HTR-8/SVneo (cell line): ENCODE measurements at places on chromosomes 5 and 9.
A peak's percentile ranks its signal among the peaks of the same experiment; 100 is the strongest.

- DNase-seq: peak; percentile 28
Observed at GRCh38 chr5:79436224-79436623, 77.7 kb downstream of the HOMER1 start.

DNA sequence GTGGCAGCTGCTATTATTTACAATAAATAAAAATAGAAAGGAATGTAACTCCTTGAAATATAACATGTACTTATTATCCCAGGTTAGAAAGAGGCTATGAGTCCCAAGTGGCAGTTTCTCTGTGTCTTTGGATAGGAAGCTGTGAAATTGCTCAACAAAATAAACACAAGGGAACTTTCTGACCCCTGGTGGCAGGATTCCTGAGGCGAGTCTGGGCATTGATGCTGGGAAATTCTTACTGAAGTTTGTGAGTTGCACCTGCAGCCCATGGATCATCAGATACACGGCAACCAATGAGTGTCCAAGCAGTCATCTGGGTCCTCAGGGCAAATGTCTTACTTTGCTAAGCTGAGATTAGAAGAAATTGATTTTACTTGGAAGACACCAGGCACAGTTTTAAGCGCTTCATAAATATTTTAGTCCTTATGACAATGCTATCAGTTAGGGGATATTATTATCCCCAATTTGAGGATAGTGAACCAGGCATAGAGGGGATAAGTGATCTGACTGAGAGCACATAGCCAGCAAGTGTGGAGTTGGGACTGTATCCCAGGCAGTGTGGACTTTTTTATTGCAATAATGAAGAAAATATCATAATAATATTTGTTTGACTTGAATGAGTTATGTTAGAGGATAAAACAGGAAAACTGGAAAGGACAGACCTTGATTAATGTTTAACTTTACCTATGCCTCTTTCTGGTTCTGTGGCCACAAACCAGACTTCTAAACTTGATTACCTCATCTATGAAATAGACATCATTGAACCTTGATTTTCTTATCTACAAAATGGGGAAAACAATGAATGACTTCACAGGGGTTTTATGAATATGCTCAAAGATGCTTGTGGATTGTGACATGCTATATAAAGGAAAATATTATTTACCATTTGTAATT, 265.5 kb upstream of the ADAMTSL1 start:
- peak; percentile 17 for DNase-seq

DNA sequence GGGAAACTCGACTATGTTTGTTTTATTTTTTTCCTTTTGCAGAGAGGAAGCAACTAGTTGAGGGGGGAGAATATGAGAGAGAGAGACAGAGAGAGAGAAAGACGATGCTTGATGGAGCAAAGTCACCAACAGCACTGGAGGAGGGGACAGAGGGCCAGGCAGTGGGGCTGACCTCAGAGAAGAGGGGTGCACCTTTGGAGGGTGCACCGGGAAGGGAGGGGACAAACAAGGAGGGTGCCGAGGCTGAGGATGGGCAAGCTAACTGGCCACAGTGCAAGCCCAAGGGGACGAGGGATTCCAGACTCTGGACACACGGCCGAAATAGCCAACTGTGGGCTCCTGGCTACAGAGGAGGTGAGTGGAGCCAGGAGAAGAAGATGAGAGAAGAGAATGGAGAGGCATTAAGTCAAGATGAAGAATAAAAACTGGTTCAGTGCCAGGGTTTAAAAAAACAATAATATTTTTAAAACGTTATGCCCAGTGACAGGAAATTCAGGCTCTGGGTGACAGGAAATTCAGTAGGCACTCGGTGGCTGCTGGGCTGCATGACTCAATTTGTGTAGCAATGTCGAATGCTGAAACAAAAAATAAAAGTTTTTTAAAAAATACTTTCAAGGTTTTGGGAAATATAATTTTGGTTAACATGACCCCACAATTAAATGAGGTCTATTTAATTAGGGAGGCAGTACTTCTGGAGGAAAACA, 13.3 kb upstream of the GLRX start:
- no peak for DNase-seq

- DNase-seq: no peak
Observed at GRCh38 chr5:129110742-129111141, 16.2 kb downstream of the ISOC1 start.

DNA sequence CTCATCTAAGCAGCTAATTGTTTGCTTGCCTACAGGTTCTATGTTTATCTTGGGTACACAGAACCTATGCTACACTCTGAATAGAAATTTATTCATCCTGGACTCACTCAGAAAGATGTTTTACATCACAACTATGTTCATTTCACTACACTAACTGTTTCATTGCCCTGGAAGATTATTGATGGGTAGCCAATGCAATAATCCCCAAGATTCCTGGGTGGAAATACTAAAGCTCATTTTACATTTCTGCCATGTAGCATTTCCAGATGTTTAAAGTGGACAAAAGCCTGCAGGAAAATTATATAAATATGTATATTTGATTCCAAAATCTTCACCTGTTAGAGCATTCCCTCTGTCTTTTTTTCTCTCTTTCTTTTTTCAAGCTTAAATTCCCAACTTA, 51.9 kb upstream of the IL7R start:
- DNase-seq: no peak

GRCh38 chr9:79799691-79800335, 228.0 kb downstream of the TLE4 start:
- DNase-seq: no peak
